ENCODE measurements at places on chromosomes 12 and 14.

- DNase-seq, result no peak
- peak overlapping the region; percentile 87 for H3K27ac ChIP-seq
- H3K4me3 ChIP-seq, result peak overlapping the region; percentile 43
- H3K27me3 ChIP-seq, result no peaks in the 10 kb centered on the region
- H3K4me1 ChIP-seq, result peaks cover 23% of the 10 kb centered on the region
Measured at GRCh38 chr12:93183940-93184671, 193.6 kb upstream of the NUDT4 start.

DNA sequence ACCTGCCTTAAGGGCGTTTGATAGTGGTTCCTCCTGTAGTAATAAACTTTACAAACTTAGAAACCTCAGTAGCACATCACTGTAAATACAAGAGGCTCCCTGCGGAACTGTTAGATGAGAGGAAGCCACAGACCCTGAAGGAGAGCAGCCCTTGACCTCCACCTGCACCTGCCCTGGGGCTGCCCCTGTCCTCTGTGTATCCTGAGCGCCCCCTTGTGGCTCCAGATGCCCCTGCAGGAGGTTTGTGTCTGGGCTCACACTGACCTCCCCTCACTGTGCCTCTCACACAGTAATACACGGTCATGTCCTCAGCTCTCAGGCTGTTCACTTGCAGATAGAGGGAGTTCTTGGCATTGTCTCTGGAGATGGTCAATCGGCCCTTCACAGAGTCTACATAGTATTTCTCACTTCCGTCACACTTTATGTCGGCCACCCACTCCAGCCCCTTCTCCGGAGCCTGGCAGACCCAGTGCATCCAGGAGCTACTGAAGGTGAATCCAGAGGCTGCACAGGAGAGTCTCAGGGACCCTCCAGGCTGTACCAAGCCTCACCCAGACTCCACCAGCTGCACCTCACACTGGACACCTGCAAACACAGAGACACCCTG is 1059.8 kb downstream of the TMEM121 start:
- peaks cover 30% of the 10 kb centered on the region for H3K27me3 ChIP-seq
- H3K27ac ChIP-seq, result no peak overlapping the region
- DNase-seq, result peak; percentile 73
- H3K4me3 ChIP-seq, result no peak overlapping the region
- peaks cover 6% of the 10 kb centered on the region for H3K4me1 ChIP-seq
- no peaks in the 10 kb centered on the region for H3K36me3 ChIP-seq

- peaks cover 45% of the 10 kb centered on the region for H3K27me3 ChIP-seq
- peak overlapping the region; percentile 43 for H3K4me3 ChIP-seq
- H3K4me1 ChIP-seq, result peaks cover 13% of the 10 kb centered on the region
- H3K27ac ChIP-seq, result no peak overlapping the region
- no peak for DNase-seq
Measured at GRCh38 chr12:53747095-53747494, 4.7 kb downstream of the CISTR start.

GRCh38 chr14:43647302-43647701 is 859.8 kb downstream of the FSCB start:
- no peak overlapping the region for H3K27ac ChIP-seq
- no peaks in the 10 kb centered on the region for H3K27me3 ChIP-seq
- H3K4me3 ChIP-seq, result no peak overlapping the region
- H3K36me3 ChIP-seq, result no peaks in the 10 kb centered on the region
- no peaks in the 10 kb centered on the region for H3K4me1 ChIP-seq

Data from activated naive CD8-positive, alpha-beta T cell treated with anti-CD3 and anti-CD28 coated beads, Interleukin-2, amount 10 ng/mL, durations not matched to agents 7 days and 5 days (primary cell).